ENCODE measurements at places on chromosomes 6 and 20.

DNA sequence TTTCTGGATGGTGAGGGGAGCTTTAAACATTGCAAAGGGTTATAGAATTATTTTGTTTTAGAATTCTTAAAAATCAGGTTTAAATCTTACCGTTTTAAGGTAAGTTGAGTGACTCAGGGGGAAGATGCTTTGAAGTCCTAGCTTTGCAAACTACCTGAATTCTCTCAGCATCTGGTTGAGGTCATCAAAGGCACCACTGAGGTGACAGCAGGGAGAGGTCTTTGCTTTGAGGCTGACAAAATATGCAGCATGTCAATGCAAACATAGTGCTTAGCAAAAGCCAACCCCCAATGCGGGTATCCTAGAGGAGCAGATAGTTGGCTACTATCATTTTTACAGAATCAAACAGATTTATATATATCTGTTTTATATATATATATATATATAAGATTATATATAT is 219.5 kb downstream of the SLC24A3 start:
- no peak for DNase-seq

GRCh38 chr6:121890307-121890910 is 455.0 kb downstream of the GJA1 start:
- DNase-seq, result no peak

- no peak for DNase-seq
Observed at GRCh38 chr6:1611572-1612298, 2.0 kb downstream of the FOXC1 start.

GRCh38 chr6:32194825-32195651 is 2.6 kb upstream of the GPSM3 start:
- no peak for DNase-seq

- no peak for DNase-seq
Observed at GRCh38 chr6:14713008-14713960, 532.6 kb upstream of the JARID2 start.

GRCh38 chr6:146211646-146212045 is 182.8 kb downstream of the GRM1 start:
- DNase-seq, result no peak

GRCh38 chr6:111061508-111061907 is 25.8 kb upstream of the SLC16A10 start:
- DNase-seq, result no peak

DNA sequence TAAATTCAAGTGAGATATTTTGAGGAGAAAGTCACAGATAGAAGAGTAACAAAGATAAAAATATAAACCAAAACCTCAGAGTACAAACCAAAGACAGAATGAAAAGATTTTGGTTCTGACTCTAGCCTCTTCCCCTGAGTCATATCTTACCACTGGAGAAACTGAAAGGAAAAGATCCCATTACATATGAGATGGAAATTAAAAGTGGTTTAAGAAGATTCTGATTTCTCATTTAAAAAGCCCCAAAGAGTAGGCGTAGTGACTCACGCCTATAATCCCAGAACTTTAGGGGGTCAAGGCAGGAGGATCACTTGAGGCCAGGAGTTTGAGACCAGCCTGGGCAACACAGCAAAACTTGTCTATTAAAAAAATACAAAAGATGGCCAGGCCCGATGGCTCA is 30.6 kb downstream of the SPINT4 start:
- DNase-seq, result peak; percentile 4

DNA sequence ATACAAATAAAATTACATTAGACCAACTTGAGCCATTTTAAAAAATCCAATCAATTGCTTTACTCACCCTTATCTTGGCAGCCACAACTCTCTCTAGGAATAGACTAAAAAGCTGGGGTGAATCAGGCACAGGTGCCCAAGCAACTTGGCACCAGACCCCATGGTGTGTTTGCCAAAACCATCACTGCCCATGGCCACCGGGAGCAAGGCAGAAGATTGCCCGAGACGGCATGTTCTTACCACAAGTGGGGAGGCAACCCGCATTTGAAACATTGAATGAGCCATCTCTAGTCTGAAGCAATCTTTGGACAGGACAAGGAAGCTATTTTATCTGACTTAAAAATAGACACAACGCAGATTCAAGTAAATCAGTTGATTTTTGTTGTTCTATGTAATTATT is 69.0 kb downstream of the SMLR1 start:
- no peak for DNase-seq

DNA sequence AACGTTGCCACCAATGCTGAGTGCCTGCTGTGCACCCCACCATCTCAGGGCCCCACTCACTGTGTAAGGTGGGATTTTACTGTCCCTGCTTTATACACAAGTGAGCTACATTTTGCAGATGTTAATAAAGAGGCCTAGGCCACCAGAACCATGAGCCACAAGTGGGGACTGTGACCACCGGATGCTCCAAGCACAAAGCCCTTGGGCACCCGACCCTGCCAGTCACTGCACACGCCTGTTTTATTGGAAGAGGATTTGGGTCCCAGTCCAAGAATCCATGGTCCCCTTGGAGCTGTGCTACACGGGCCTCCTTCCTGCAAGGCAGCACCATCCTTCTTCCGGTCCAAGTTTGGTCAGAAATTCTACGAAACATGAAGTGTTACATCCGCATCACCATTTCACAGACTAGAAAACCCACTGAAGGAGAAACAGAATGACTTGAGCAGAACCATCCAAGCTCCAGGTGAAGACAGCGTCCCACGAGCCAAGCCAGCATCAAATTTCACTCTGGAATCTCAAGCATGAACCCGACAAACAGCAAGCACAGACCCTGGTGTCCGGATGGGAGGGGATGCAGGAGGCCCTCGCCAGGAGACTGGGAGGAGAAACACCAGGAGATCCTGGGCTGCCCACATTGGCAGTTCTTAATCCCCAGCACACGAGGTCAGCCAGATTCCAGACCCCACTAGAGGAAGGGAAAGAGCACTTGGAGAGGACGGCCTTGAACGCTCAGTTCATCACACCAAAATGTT is 226.9 kb downstream of the DLL1 start:
- DNase-seq, result no peak

- no peak for DNase-seq
Observed at GRCh38 chr6:112018619-112019416, 35.1 kb upstream of the CCN6 start.

DNA sequence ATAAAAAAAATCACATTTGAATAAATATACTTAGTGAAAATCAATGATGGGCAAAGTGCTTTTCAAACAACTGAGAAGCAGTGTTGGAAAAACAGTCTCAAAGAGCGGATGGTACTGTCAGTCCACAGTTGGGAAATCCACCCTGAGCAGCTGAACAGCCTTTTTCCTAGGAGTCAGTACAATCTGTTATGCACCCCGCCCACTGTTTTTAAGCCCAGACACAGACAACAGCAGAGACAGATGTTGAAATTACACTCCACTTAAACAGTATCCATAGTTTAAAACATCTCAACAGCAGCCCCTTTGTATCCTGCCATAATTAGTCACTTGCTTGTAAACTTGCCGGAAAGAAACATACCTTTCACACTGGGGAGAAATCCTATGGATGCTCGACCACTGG is 372 bp downstream of the KIAA0408 start:
- DNase-seq, result no peak

GRCh38 chr6:45637056-45637455 is 259.3 kb upstream of the SUPT3H start:
- no peak for DNase-seq

GRCh38 chr20:4406627-4407026 is 315.1 kb upstream of the PRND start:
- no peak for DNase-seq

- no peak for DNase-seq
Observed at GRCh38 chr20:61786230-61786629, 279.5 kb downstream of the TAF4 start.

DNA sequence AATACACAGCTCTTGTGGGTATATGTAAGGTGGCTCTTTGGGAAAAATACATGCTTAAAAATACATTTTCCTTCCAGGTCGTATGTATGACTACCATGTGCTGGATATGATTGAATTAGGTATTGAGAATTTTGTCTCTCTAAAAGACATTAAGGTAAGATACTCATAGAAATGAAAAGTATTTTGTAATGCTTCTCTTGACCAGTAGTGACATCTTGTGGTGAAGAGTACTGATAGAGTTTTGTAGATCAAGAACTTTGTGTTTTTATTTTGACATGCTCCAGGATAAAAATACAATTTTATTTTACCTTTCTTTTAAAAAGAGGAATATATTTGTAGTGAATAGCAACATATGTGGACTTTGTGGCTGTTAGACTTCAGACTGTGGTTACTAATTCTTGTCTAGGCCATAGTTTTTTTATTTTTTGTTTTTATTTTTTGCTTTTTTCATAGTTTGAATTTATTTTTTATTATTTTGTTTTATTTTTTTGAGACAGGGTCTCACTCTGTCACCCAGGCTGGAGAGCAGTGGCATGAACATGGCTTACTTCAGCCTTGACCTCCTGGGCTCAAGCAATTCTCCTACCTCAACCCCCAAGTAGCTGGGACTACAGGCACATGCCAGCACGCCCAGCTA is 17.9 kb downstream of the RPF2 start:
- DNase-seq, result no peak

DNA sequence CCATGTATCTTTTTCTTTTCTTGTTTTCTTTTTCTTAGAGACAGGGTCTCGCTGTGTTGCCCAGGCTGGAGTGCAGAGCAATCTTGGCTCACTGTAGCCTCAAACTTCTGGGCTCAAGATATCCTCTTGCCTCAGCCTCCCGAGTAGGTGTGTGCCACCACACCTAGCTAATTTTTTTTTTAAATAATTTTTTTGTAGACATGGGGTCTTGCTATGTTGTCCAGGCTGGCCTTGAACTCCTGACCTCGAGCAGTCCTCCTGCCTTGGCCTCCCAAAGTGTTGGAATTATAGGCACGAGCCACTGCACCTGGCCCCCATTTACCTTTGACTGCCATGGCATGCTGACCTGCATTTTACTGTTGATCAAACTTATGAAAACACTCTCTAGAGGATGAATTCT is 198.6 kb downstream of the SOX4 start:
- no peak for DNase-seq

GRCh38 chr6:97460394-97461080 is 177.5 kb upstream of the MMS22L start:
- DNase-seq, result no peak

DNA sequence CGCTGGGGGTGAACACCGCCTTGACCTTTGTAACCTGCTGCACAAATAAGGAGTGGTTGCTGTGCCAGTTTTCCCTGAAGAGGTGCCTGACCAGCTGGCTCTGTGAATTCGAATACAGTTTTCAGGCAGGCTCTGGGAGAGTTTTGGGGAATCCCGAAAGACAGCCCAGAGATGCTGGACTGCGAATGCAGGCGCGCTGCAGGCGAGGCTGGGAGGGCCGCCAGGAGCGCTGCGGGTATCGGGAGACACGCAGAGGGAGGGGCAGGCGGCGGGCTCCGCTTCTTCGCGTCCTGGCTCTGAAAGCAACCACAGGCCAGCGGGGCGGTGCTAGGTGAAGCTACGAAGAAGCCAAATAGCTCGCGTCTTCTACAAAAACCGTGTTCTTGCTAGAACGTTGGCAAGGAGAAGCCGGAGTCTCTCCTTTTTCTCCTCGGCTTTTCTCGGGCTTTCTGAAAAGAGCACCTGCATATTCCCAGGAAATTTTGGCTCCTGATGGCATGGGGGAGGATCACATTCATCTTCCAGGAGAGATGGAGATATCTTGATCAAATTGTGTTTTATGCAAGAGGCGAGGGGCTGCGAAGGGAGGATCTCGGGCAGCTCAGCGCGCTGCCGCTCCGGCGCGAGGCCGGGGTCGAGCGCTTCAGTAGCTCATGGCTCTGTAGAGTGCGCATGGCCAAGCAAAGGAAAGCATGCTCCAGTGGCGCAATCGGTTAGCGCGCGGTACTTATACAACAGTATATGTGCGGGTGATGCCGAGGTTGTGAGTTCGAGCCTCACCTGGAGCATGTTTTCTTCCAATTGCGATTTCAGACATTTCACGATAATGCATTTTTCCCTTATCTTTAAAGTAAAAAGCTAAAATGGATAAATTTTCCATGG is 158.1 kb upstream of the ZNF184 start:
- DNase-seq, result peak; percentile 62

DNA sequence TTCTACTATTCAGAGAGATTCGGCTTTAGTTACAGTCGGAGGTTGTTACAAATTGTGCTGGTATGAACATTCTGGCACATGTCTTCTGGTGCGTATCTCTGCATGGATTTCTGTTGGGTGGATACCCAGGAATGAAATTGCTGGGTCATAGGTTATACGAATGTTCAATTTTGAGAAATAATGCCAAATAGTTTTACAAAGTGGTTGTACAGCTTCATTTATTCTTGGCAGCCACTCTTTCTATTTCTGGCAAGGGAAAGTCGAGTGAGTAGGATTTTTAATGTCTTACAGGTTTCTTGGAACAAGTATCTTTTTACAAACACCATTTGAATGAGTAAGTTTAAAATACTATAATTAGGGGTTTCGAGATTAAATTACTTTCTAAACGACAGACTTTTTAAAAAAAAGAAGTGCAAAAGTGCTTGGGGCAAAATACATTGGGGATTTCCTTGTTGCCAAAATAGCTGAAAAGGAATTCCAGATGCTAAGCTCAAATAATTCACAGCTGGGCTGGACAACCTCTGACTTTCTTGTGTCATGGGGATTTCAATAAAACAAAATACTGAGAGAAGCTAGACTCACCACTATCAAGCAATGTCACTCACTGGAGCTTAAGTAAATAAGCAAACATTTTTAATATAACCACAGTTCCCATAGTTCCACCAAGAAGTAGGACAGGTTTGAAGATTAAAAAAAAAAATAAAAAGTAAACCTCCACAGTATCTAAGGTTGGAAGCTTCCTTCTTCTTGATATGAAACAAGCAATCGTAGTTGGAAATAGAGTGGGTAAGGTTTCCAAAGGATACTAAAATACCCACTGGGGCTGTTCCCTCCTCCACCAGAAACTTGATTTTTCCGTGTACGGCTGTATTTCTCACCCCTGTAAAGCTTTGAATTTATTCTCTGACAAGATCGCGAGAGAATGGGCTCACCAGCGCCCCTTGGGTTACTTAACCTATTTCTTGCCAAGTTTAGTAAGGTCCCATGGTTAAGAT is 21.6 kb upstream of the GFOD1 start:
- DNase-seq, result no peak

- no peak for DNase-seq
Observed at GRCh38 chr20:3767110-3767426, 485 bp downstream of the ADISSP start.

GRCh38 chr6:148441454-148441911 is 98.8 kb downstream of the SASH1 start:
- DNase-seq, result no peak

DNA sequence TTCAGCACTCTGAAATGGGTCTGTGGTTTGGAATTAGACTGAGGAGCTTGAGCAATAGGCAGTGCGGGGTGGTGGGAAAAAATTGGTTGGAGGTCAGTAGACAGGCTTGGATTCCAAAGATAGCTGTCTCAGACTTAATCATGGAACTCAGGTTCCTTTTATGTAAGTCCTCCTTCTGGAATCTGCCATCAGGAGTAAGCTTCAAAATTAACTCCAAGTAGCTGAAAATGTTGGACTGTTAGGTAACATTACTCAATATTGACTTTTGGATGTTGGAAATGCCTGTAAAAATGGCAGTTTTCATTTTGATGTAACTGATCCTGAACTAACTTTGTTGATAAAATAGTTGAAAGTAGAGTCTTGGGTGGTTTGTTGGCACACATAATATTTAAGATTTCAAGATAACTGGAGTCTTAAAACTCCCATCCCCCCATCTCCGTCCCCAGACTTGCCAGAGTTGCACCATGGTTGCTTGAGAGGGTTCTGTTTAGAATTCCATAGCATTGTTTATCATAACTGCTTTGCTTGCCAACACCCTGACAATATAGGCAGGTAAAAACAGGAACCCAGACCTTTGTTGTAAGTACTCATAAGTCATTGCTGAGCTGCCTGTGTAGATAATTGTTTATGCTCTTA is 83.0 kb downstream of the PHF20 start:
- no peak for DNase-seq

- DNase-seq, result no peak
Observed at GRCh38 chr6:170146640-170147039, 144.2 kb downstream of the DLL1 start.

GRCh38 chr6:22302838-22303237 is 6.0 kb upstream of the PRL start:
- DNase-seq, result no peak

Data from activated CD4-positive, alpha-beta T cell treated with anti-CD3 and anti-CD28 coated beads, Interleukin-2, amount 50 U/mL, for 24 hours (primary cell).